ENCODE measurements at places on chromosomes 1 and 21.

DNA sequence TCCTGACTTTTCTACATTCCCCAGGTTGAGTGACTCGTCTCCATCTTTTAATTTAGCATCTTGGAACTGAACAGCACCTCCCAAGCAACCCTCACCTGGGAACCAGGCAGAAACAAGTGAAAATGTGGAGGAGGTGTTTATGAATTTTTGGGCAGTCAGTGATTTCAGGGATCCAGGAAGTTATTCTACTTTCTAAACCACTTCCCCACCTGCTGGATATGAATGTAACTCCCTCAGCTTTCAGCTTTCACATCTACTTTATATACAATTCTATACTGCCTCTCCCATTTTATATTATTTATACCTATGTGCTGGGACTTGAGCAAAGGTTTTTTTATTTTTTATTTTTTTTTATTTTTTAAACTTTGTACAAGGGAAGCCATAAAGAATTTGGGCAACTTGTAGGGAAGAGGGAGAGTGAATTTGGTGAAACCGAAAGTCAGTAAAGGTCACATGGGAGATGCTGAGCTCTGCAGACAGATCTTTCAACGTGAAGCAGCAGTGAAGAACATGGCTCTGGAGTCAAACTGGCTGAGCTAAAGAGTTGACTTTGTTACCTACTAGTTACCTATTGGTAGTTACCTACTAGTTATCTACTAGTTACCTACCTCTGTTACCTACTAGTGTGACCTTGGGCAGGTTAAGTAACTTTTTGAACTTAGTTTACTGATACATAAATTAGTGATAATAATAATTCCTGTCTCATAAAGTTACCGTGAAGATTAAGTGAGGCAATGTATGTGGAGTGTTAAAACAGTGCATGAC, 45.5 kb downstream of the DDR2 start:
- DNase-seq: no peak

- no peak for DNase-seq
Measured at GRCh38 chr1:68338081-68338480, 105.8 kb upstream of the WLS start.

DNA sequence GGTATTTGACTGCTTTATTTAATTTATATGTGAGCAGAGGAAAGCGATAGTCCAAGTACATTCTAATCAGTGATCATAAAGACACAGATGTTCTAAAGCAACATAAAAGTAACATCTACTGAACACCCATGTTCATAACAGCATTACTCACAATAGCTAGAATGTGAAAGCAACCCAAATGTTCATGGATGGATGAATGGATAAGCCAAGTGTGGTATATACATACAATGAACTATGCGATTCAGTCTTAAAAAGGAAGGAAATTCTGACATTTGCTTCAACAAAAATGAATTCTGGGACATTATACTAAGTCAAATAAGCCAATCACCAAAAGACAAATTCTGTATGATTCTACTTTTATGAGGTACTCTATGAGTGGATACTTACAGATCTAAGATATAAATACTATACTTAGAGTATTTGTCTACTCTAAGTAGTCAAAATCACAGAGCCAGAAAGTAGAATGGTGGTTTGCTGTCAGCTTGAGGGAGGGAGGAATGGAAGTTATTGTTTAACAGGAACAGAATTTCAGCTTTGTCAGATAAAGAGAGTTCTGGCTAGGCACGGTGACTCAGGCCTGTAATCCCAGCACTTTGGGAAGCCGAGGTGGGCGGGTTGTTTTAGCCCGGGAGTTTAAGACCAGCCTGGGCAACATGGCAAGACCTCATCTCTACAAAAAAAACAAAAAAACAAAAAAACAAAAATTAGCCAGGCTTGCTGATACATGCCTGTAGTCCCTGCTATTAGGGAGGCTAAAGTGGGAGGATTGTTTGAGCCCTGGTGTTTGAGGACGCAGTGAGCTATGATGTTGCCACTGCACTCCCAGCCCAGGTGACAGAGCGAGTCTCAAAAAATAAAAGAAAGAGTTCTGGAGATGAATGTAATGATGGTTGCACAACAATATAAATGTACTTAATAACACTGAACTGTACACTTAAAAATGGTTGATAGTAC, 79.7 kb upstream of the ARHGAP29 start:
- no peak for DNase-seq

GRCh38 chr1:161962091-161962887, 61.4 kb downstream of the OLFML2B start:
- no peak for DNase-seq

DNA sequence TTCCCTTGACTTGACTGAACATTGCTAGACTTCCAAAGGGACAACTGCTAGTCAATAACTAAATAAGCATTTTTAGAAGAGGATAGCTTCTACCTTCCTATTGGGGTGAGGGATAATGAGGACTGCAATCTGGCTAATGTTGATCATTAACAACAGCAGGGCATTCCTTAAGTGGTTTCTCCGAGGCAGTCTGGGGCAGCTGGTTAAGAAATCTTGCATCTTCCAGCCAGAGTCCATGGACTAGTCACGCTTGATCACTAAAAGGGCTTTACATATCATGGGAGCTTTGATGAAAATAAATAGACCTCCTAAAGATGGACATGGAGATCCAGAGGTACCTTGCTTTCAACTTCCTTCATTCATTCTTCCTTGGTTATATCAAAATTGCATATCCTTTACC, 329.4 kb upstream of the ESRRG start:
- DNase-seq: no peak

DNA sequence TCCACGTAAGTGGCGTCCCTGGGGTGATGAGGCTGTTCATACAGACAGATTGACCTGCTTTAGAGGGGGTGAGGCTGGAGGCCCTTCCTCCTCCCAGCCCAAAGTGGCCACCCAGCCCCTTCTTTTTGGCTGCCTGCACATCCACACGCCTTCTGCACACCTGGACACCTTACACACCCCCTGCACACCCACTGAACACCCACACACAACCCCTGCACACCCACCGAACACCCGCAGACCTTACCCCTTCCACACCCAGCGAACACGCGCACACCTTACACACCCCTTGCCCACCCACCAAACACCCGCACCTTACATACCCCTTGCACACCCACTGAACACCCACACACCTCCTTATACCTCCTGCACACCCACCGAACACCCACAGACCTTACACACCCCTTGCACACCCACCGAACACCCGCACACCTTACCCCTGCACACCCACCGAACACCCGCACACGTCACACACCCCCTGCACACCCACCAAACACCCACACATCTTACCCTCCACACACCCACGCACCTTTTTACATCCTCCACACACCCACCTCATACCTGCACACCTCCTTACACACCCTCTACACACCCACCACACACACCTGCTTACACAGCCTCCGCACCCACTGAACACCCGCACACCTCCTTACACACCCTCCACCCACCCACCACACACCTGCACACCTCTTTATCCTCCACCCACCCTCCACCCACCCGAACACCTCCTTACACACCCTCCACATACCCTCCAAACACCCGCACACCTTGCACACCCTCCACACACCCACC, 37.7 kb downstream of the COQ8A start:
- no peak for DNase-seq

All from NCI-H1436 treated with DMSO at 0.1 percent for 48 hours (cell line).